ENCODE measurements at places on chromosomes 2 and 18. TPM values are rescaled to one million over a fixed set of nuclear protein-coding genes. Genes with fewer than 3 reads are reported as not detected.

TSN gene
- 52.3 TPM for polyA plus RNA-seq

GAREM1 gene
- polyA plus RNA-seq: 8.4 TPM

CCDC138 gene
- polyA plus RNA-seq: 6.3 TPM

MAPK4 gene
- 8.1 TPM for polyA plus RNA-seq

PJVK gene
- polyA plus RNA-seq: 4.5 TPM

FASTKD2 gene
- polyA plus RNA-seq: 21.7 TPM

CERKL gene
- 9.8 TPM for polyA plus RNA-seq

SLC38A11 gene
- polyA plus RNA-seq: 0.28 TPM

CCDC141 gene
- polyA plus RNA-seq: 57.3 TPM

DRC1 gene
- 0.16 TPM for polyA plus RNA-seq

ASXL3 gene
- 3.7 TPM for polyA plus RNA-seq

SGPP2 gene
- 0.51 TPM for polyA plus RNA-seq

UPP2 gene
- polyA plus RNA-seq: not detected

MERTK gene
- 3.6 TPM for polyA plus RNA-seq

NAB1 gene
- 58.1 TPM for polyA plus RNA-seq

LYPD6B gene
- 0.23 TPM for polyA plus RNA-seq

AFTPH gene
- polyA plus RNA-seq: 17.6 TPM

CCDC121 gene
- polyA plus RNA-seq: 6.7 TPM

LOXHD1 gene
- polyA plus RNA-seq: 1.6 TPM

BIN1 gene
- polyA plus RNA-seq: 831 TPM

CD28 gene
- 4.1 TPM for polyA plus RNA-seq

CCDC85A gene
- polyA plus RNA-seq: 3.1 TPM

TDRD15 gene
- polyA plus RNA-seq: not detected

OTOS gene
- polyA plus RNA-seq: not detected

CHST9 gene
- polyA plus RNA-seq: 0.26 TPM

Measured in muscle of leg (tissue), 16 donors.